ENCODE measurements at places on chromosomes 7 and 10. TPM values are rescaled to one million over a fixed set of nuclear protein-coding genes. Genes with fewer than 3 reads are reported as not detected.

NAT16 gene
- total RNA-seq = not detected

NEUROD6 gene
- total RNA-seq = not detected

CDHR1 gene
- 9.5 TPM for total RNA-seq

MSRB2 gene
- 3.3 TPM for total RNA-seq

Measured in natural killer cell (primary cell).